NCI-H82 (cell line): ENCODE measurements at places on chromosomes 2 and 18.

- DNase-seq, result no peak
These were observed 365.5 kb upstream of the ACVR2A start for GRCh38 chr2:147479358-147479757.

- DNase-seq, result peak; percentile 85
These were observed 401.1 kb downstream of the BCL11A start for GRCh38 chr2:60152226-60152833.

GRCh38 chr2:130251873-130252620, 53.8 kb upstream of the TUBA3E start:
- DNase-seq, result no peak

GRCh38 chr18:32160547-32160946, 29.3 kb upstream of the MEP1B start:
- DNase-seq, result no peak

DNA sequence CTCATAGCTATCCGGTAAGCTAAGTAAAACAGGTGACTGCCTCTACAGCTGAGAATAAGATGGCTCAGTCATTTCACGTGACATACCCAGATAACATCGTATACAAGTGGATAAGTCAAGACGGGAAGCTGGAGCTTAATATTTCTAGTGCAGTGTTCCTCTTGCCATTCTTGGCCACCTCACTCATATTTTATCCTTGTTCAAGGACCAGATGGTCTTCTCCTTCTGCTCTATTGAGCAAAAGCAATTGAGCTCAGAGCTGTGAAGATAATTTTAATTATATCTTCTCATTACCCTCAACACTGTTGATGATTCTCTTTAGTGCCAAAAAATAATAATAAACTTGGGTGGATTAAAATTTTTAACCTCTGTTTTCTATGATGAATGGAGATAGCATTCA, 201.1 kb downstream of the DCC start:
- no peak for DNase-seq

- no peak for DNase-seq
These were observed 551.1 kb downstream of the BCL11A start for GRCh38 chr2:60002183-60002867.

DNA sequence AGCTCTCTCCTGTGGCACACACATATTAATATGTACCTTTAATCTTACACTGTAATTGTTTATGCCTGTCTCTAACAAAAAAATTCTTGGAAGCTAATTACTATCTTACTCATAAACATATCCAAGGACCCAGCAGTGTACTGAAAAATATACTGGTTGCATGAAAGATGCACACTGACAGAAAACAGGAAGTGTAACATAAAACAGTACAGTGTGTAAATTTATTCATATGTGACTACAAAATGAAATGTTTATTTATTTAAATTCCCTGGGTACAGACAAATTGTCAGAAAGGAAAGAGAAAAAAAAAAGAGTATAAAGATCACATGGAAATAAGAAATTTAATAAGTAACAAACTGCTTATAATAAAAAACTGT, 28.5 kb downstream of the TMEM131 start:
- no peak for DNase-seq

DNA sequence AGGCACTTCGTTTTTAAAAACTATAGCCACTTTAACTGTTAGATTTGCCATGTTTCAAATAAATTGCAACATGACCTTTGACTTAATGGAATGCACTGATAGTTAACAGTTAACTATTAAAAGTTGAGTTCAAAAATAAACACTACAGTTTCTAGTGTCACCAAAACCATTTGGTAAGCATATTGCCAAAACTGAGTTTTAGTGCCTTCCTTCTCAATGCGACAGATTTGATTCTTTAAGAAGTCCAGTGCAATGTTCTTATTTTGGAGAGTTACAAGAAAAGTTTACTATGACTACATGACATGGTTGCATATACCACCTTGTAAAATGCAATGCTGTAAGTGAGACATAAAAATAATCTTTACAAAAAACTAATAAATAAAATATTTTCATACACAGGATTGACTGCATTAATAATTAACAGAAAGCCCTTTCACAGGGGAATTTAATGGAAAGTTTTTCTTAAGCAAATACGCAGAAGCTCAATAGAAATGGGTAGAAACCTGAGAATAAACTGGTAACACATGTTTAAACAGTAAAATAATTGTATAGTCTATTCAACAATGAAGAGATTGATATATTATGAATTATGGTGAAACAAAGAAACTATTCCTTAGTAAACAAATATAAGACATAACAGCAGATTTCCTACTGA, 53.8 kb downstream of the GRB14 start:
- DNase-seq, result no peak

DNA sequence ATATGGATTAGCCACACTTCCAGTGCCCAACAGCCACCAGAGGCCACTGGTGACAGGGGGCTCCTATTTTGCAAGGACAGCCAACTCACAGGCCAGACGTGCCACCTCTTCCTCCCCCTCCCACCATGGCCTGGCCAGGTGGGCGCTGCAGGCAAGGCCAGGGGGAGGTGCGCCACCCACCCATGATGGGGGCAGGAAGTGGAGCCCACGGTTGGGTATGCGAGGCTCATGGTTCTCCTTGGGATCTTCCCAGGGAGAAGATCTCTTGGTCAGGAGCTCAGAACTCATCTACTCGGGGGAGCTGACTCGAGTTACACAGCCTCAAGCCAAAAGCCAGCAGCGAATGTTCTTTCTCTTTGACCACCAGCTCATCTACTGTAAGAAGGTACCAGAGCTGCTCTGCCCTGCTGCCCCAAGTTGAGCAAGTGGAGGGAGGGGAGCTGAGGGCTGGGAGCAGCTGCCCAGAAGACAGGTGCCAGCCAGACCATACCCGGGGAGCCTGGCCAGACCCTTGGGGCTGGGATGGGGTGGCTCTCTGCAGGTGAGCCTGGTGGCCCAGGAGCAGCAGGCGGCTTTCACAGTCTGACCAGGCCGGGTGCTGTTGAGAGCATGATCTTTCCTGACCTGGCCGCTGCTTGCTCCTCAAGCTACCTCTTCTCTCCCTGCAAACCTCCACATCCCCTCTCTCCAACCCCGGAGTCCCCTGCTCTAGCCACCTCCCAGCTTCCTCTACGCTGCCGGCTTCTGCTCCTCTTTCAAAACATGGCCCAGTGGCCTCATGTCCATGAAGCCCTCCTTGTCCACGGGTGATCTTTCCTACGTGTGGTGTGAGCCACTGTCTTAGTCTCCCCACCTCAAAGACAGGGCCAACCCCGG, 49.8 kb downstream of the FAM168B start:
- DNase-seq, result no peak

DNA sequence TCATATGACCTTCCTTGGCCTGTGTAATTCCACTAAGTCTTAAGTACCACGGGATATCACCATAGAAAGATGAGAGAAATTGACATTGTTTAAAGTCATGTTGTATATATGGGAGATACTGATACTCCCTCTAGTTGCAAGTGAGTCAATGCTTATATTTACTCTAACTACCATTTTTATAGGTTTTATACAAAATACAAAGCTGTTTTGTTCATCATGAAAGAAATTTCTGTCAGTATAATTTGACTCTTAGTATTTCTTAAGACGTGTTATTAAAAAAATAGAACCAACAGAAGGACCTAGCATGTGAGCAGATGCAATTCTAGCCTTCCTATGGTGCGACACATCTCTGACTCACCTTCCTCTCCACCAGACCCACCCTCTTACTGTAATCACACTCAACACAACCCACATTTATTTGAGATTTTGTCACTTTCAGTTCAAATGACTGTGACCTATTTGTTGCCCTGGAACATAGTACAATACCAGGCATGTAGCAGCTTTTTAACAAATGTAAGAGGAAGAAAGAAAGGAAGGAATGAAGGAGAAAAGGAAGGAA, 453.1 kb downstream of the CMPK2 start:
- no peak for DNase-seq

GRCh38 chr2:23691565-23691964, 235.4 kb downstream of the ATAD2B start:
- DNase-seq, result no peak

GRCh38 chr2:166373951-166374350, 1.8 kb downstream of the SCN9A start:
- peak; percentile 90 for DNase-seq

GRCh38 chr2:128196026-128196425, 105.0 kb downstream of the UGGT1 start:
- peak; percentile 17 for DNase-seq

GRCh38 chr2:159149747-159150146, 136.8 kb downstream of the WDSUB1 start:
- DNase-seq, result no peak

- DNase-seq, result no peak
These were observed 1.5 kb upstream of the PRKAG3 start for GRCh38 chr2:218833023-218833609.

DNA sequence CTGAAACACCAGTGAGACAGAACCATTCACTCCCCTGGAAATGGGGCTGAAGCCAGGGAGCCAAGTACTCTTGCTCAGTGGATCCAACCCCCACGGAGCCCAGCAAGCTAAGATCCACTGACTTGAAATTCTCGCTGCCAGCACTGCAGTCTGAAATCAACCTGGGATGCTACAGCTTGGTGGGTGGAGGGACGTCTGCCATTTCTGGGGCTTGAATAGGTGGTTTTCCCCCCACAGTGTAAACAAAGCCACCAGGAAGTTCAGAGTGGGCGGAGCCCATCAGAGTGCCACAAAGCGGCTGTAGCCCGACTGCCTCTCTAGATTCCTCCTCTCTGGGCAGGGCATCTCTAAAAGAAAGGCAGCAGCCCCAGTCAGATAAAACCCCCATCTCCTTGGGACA, 292.8 kb downstream of the LNPK start:
- DNase-seq, result no peak

GRCh38 chr2:237405006-237405559, 8.9 kb downstream of the COL6A3 start:
- no peak for DNase-seq

GRCh38 chr2:119657466-119658145, 21.4 kb upstream of the TMEM177 start:
- DNase-seq, result no peak

DNA sequence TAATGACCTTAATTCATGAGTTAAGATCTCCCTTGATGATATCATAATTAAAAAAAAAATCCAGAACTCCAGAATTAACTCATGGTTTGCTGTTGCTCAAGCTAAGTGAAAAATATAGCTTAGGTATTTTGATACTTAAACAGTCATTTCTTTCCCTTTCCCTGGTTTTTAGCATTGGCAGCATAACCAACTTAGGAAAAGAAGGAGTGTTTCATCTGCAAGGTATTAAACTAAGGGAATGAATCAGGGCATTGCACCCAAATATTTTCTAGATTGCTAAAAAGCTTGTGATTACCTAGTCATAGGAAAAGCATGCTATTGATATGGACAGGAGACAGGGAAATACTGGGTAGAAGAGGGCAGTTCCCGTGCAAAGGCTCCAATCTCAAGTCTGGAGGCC, 207.2 kb downstream of the LRP1B start:
- no peak for DNase-seq

DNA sequence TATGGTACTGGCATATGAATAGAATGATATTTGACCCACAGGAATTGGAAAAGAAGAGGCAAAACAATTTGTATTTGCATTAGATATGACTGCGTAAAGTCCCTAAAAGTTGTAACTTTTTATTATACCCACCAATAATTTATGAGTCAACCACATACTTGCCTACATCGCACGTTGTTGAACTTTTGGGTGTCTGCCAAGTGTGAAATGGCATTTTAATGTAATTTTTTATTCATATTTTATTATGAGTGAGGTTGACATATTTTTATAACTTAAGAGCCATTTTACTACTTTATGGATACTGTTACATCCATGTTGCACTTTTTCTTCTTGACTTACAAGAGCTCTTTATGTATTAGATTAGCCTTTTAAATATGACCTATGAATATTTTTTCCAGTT, 4.6 kb downstream of the DSC2 start:
- no peak for DNase-seq

- peak; percentile 43 for DNase-seq
These were observed 59.8 kb upstream of the PELI1 start for GRCh38 chr2:64203858-64204632.

DNA sequence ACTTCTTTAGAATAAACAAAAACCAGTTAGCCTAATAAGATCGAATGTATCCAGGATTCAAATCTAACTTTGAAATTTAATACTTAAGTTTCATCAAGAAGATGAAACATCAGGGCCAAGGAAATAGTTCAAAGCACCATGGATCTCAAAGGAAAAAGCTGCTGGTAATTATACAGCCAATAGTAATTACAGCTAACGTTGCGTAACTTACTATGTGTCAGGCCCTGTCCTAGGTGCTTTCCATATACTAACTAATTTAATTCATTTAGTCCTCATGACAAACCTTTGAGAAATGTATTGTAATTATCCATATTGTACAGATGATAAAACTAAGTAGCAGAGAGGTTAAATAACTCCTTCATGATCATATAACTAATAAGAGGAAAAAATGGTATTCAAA, 598.6 kb downstream of the NYAP2 start:
- no peak for DNase-seq

- DNase-seq, result no peak
These were observed 300.2 kb downstream of the CELF4 start for GRCh38 chr18:37265382-37265781.

DNA sequence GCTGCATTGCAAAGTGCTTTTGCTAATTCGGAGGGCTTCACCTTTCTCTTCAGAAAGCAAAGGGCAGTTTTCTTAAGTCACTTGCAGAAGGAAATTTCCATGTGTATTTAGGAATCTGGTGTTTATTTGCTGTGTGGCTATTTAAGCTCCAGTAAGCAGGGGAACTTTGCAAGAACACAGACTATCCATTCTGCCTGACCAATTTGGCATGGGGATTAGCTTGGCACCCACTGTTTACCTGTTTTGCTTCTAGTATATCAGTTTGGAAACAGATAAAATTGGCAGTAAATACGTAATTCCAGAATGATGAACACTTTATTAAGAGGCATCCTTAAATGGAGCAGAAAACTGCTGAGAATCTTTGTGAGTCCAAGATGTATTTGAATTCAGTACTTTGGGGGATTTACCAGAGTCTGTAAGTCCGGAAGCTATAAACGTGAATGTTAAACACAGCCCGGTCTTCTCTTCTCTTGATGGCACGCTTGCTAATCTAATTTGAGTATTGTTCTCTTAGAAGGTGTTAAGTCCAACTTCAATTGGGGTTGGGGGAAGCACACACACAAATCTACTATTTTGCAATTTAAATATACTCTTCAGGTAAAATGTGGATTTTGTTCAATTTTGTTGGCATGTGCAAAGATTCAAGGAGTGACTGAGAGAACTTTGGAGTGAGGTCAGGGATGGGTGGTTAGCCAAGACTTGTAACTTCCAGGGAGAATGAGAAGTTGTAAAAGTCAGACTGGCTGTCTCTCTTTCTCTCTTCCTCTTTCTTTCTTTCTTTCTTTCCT, 650 bp downstream of the ACKR3 start:
- peak; percentile 19 for DNase-seq

GRCh38 chr2:16202266-16203020, 262.1 kb downstream of the MYCN start:
- DNase-seq, result no peak
